Muscle of back (tissue), 13 donors: ENCODE measurements at places on chromosomes 1 and 21. TPM values are rescaled to one million over a fixed set of nuclear protein-coding genes. Genes with fewer than 3 reads are reported as not detected.

Gene LRRN2
- polyA plus RNA-seq: 8.5 TPM

Gene LDLRAD1
- not detected for polyA plus RNA-seq

Gene TENT5C
- 4.2 TPM for polyA plus RNA-seq

Gene MTARC1
- 4.0 TPM for polyA plus RNA-seq

Gene TMEM240
- polyA plus RNA-seq: 8.0 TPM

Gene ADAMTS1
- polyA plus RNA-seq: 25.6 TPM

Gene STIL
- 6.1 TPM for polyA plus RNA-seq

Gene FCAMR
- polyA plus RNA-seq: not detected

Gene OR2M2
- polyA plus RNA-seq: not detected

Gene MCOLN2
- 0.82 TPM for polyA plus RNA-seq

Gene A3GALT2
- not detected for polyA plus RNA-seq

Gene TCP10L
- 2.0 TPM for polyA plus RNA-seq

Gene FDPS
- 102 TPM for polyA plus RNA-seq

Gene DTL
- polyA plus RNA-seq: 16.5 TPM
